ENCODE measurements at places on chromosomes 2 and 18.

- DNase-seq, result peak; percentile 6
Measured at GRCh38 chr2:140654565-140654964, 1476.3 kb downstream of the LRP1B start.

DNA sequence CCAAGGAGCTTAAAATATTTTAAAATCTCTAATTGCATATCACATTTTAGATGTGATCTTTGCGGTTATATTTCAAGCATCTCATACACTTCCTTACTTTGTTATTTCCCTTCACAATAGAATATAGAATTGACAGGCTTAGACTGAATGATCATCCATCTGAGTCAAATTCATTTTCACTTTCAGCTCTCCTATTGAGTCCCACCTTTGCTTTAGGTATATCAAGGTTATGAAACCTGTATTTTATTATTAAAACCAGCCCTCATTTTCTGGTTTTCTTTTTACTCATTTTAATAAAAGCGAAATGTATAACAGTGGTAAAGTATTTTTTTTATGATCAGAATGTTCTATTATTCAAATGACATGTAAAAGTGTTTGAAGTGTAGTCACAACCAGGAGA lies 162.9 kb upstream of the KYNU start:
- DNase-seq, result no peak

GRCh38 chr2:46735108-46735691 lies 180.4 kb downstream of the MCFD2 start:
- DNase-seq, result no peak

- no peak for DNase-seq
Measured at GRCh38 chr2:102832789-102833188, 71.0 kb downstream of the TMEM182 start.

DNA sequence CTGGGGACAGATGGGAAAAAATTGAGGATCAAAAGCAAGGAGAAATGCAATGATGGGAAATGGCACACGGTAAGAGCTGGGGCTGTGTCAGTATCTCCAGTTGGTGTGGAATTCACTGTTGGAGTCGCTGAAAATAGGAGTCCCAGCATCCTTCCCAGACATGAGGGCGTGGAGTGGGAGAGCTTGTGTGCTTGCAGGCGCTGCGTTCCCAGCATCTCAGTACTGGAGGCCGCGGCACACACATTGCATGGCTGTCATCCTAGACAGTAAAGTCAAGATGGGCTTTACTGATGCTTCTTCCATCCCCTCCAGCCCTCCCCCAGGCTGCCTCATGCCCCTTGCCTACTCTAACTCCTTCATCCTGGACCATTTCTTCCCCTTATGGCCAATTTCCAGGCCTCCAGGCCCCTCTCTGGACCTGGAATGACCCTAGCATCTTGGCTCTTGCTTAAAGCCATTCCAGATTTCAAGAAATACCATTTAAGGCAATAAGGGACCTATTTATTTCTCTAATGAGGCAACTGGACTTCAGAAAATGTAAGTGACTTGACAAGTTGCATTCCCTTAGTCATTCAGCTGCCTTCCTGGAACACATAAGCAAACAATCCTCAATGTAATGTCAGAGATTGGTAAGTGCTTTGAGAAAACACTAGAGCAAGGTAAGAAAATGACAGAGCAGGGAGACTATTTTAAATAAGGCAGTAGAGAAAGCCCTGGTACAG lies 70.5 kb upstream of the TTC39C start:
- no peak for DNase-seq

- DNase-seq, result peak; percentile 34
Measured at GRCh38 chr2:20448246-20448976, 1.5 kb downstream of the RHOB start.

DNA sequence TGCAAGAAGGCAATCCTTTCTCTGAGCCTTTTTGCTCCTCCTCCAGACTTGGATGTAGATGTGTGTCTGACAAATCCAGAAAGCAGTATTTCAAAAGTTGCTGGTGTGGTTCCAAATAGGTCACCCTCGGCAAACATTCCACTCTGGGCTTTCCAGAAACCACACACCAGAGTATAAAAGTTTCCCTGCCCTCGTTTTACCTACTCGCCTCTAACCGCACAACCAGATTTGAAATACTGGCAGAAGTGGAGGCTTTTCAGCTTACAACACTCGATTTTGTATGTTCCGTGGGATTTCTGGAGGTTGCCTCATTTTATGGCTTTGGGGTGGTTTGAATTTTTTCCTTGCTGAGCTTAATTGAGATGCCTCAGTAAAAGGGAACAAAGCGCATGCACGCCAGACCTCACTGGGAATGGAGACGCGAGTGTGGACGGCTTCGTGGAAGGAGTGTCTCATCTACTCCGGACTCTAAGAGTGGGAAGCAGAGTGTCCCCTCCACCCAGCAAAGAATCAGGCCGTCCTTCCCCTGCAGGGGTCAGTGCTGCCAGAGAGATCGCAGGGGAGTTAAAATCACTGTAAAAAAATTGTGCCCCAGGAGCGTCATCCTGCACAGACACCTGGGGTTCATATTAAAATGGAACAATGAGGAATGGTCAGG lies 44.0 kb upstream of the RPL31 start:
- peak; percentile 47 for DNase-seq

GRCh38 chr2:218858138-218858445 lies 1.5 kb upstream of the WNT6 start:
- DNase-seq, result no peak

GRCh38 chr2:8193686-8194615 lies 487.9 kb upstream of the ID2 start:
- DNase-seq, result no peak

- peak; percentile 71 for DNase-seq
Measured at GRCh38 chr2:75064691-75065396, 106.4 kb downstream of the POLE4 start.

DNA sequence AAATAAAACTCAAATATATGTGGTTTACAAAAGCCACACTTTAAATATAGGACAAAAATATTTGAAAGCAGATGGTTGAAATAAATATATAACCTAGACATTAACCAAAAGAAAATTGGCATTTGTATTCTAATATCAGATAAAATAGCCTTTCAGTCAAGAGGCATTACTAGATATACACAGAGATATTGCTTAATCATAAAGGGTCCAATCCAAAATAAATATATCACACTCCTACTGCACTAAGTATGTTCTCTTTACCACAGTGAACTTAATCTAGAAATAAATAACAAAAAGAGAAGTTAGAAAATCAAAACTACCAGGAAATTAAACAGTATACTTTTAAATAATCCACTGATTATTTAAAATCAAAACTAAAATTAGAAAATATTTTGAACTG lies 34.2 kb upstream of the KCNJ3 start:
- no peak for DNase-seq

DNA sequence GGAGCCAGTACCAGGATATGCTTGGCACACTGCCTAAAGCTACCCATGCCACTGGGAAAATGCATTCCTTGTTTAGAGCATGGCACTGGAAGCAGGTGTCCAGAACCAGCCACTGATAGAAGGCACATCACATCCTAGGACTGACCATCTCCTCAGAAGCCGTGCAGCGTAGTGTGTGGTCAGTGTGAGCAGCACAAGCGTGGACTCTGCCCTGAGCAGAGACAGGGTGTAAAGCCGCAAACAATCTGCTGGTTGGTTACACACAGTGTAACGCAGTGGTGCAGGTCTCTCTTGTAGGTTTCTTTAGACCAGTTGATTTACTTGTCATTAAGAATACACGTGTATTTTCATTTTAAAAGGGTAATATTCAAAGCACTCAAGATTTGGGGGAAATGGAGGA lies 377.8 kb upstream of the HS6ST1 start:
- no peak for DNase-seq

DNA sequence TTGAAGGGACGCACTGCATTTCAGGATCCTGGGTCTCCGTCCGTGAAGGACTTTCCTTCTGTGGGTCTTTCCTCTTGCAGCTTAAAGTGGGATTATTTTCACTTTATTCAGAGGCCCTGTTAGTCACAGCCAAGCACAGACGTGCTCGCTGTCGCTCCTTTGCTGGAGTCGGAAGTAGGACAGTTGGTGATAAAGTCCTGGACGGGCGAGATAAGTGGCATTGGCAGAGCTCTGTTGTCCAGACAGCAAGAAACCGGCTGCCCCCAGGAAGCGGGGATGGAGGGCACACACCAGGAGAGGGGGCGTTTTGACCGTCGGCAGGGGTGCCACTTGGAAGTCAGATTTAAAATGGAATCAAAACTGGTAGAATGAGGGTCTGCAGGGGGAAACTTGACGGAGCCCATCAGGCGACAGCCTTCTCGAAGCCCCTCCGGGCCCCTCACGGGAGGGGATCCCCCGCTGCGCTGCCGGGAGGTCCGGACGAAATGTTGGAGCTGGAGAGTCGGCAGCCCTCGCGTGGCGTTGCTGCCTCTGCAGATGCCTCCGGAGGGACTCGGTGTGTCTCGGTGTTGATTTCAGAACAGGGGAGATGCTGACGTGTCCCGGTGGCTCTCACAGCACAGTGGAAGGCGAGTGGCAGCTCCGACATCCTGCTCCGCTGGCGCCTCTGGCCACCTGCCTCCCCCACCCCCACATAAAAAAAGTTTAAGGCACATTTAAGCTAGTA lies 124.2 kb downstream of the NFATC1 start:
- peak; percentile 43 for DNase-seq

GRCh38 chr18:9469685-9470084 lies 5.6 kb upstream of the RALBP1 start:
- no peak for DNase-seq

GRCh38 chr2:7031547-7032245 lies 114.5 kb downstream of the RNF144A start:
- peak; percentile 88 for DNase-seq

- DNase-seq, result no peak
Measured at GRCh38 chr2:1498176-1498575, 84.9 kb downstream of the TPO start.

DNA sequence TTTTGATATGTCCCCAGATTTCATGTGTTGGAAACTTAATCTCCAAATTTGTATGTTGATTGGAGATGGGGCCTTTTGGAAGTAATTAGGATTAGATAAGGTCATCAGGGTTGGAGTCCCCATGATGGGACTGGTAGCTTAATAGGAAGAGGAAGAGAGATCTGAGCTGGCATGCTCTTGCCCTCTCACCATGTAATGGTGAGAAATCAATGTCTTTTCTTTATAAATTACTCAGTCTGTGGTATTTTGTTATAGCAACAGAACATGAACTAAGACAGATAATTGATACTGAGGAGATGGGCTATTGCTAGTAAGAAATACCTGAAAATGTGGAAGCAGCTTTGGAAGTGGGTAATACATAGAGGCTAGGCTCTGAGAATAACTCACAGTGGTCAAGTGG lies 48.0 kb downstream of the CDC42EP3 start:
- DNase-seq, result no peak

- DNase-seq, result no peak
Measured at GRCh38 chr18:6653880-6654279, 75.6 kb upstream of the ARHGAP28 start.

DNA sequence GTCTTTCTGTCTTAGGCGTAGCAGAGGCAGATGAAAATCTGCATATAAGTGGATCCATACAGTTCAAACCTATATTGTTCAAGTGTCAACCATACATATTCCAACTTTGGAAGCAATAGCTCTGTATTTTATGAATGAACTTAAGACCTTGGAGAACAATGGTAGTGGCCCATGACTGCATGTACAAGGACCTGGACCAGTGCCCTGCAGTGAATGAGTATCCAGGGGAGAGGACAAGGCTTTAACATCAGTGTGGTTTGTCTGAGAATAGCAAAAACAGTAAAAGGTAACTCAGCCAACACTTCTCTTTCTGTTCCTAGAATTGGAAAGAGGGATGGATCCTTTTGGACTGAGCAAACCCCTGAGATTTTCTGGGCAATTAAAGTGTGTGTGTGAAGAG lies 230.8 kb upstream of the LINC00305 start:
- DNase-seq, result no peak

DNA sequence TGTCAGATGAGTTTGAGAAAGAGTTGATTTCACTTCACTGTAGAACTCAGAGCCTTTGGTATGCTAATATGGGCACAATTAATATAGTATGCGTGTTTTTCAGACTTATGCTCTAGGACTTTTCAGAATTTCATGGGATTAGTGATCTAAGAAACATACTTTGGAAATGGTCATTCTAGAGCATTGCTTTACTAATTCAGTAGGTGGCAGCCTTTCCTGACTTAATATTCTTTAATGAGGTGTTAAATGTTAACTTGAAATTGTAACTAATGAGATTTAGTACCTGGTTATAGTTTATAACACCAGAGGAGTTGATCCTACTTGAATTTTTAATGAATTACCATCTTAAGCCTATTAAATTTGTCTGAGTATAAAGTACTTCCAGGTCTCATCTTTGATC lies 28.4 kb downstream of the ACTR2 start:
- DNase-seq, result no peak

- DNase-seq, result no peak
Measured at GRCh38 chr2:116696223-116696622, 1118.3 kb upstream of the DDX18 start.

DNA sequence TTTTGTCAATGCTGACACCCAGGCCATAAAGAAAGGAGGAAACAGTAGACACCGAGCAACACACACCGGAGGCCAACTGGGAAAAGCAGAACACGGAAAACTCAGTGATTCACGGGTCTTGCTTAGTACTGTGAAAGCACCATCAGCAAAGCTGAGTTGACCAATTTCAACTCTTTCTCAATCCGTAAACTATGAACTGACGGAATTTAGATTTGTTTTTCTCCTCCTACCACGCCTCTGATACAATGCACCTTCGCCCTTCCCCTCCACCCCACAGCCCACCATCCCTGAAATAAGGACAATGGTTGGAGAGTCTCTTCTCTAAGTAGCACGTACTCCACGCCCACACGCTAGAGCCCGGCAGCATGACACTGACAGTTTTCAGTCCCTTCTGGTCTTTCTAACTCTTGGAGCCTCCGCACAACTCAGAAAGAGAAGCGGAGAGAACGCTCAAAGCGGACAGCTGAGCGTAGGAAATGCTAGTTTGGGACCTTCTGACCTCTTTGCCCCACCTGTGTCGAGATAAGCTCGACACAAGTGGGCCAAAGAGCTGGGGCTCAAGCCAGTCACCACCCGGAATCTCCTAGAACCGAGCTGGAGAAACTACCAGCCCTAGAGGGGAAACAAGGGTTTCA lies 669 bp downstream of the LNPK start:
- peak; percentile 85 for DNase-seq

- no peak for DNase-seq
Measured at GRCh38 chr2:223199531-223200515, 147.8 kb downstream of the KCNE4 start.

- DNase-seq, result peak; percentile 55
Measured at GRCh38 chr2:60351802-60352201, 201.7 kb downstream of the BCL11A start.

DNA sequence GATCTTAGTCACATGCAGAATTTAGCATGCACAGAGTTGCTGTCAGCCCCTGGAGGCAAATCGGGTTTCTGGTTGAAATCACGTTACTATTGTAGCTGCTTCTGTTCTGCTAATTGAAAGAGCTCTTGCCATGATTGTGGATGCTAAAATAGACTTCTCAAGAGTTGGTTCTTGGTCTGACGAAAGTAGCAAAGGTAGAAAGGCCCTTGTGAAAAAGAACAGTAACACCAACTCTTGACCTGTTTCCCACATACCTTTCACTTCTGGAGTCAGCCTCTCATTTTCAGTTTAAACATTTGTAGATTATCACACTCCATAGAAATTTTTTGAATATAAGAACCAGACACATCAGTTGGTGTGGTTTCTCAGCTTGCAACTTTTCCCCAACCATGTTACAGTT lies 110.0 kb upstream of the EPB41L3 start:
- no peak for DNase-seq
